Suppressor macrophage (primary cell): ENCODE measurements at places on chromosomes 12 and 14.

DNA sequence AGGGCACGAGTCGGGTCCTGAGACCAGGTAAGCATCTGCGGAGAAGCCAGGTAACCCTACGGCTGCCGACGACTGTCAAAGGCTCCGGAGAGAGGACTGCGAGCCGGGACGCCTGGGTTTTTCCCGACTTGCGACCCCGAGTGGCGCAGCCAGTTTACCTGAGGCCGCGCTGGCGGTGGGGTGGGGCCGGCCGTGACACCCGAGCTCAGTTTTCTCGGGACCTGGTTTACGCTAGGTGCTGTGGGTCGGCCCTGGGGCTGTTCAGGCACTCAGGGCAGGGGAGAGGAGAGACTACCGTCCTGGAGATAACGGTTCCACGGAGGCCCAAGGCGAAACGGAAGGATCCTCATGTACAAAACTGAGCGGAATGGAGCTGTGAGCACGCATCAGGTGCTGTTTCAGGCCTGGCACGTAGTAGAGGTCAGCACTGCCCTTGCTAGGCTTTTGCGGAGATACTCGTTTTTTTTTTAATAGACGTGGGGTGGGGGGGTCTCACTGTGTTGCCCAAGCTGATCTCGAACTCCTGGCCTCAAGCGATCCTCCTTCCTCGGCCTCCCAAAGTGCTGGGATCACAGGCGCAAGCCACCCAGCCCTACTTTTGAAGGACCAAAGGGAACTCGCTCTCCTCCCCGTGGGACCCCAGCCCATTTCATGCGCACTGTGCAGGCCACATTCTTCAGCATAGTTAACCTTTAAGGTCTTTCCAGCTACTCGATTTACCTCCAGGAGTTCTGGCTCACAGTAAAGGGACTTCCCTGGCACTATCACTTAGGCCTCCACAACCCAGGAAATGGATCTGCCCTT, 471 bp downstream of the MTRFR start:
- DNase-seq: peak; percentile 31

DNA sequence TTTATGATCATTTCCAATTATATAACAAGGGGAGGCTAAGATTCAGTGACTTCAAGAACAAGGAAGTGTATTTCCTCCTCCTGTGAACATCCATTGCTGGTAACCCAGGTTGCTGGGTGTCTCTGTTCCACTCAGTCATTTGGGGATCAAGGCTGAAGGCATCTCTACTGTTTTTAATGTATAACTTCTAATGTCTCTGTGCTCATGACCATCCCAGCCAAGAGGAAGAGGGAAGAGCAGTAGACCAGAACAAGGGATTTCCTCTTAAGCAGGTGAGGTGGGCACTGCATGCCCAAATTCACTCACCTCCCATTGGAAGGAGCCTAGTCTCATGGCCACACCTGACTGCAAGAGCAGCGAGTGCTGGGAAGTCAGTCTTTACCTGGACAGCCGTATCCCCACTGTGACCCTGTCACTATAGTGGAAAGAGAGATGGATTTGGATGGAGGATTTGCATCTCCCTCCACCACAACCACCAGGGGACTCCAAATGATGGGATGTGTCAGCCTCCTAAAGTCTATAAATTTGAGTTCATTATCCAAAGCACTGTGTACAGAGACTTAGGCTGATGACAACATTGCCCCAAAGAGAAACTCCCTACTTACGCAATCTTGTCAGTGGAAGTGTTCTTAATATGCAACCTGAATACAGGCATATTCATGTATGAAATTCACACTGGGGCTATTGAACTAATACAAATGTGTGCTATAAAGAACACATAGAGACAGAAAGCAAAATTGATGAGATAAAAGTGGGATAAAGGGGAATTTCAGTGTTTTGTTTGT, 368.7 kb downstream of the TMEM132D start:
- no peak for DNase-seq

GRCh38 chr14:51681411-51681810, 29.7 kb downstream of the FRMD6 start:
- DNase-seq: no peak

DNA sequence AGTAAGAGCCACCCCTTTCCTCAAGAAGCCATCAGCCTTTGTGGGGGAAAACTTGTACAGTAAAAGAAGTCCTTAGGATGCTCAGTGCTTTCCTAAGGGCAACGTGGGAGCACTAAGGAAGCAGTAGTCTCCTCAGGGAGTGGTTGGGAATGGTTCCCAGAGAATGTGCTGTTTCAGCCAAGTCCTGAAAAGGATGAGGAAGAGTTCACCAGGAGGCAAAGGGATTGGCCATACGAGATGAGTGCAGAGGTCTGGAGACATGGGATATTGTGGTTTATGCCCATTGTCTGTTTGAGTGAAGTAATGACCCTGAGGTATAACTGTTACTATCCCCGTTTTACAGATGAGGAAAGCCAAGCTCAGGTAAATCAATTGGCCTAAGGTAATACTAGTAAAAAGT, 86.0 kb upstream of the ATF1 start:
- DNase-seq: no peak

DNA sequence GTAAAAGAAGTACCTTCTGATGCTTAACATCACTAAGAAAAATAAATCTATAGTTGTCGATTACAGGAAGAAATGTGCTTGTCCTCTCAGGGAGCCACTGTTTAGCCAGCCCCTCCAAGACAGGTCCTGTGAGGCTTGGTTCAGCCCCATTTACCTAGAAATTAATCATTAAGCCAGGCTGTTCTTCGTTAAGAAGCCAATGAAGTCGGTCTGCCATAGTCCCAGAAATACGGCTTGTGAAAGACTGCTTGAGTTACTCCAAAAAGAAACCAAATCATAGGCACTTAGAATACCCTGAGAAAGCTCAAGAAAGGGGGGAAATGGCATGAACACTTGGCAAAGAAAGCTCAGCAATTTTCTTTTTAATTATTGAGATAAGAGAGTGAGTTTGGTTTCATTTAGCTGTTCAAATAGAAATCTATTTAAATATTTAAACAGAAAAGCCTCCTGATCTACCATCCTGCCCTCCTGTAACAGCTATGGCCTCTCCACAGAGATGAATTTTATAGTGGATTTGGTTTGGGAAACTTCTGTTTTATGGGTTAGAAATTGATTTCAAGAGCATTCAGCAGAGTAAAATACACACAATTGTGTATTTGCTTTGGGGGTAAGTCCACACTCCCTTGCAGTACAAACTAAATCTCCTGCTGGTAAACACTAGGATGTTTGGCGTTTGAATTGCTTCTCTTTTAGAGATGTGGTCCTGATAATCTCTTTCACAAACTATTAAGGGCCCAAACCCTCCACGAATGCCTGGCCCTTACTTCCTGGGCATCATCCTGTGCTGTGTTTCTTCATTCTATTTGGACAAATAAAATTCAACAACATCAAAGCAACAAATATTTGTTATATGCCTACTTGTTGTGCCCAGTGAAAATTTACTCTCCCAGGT, 234.4 kb downstream of the SEC23A start:
- no peak for DNase-seq

DNA sequence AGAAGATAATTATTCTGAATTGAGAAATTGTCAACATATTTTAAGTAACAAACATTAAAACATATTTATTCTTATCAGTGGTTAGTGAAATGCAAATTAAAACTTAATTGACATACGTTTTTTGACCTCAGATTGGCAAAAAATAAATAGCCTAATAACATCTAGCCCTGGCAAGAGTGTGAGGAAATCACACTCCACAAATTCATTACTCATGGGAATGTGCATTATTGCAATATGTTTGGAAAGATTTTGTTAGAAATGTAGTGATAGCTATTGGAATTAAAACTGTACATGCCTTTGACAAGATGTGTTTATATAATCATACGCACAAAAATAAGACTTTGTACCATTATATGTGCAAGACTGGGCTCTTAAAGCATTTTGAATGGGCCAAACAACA, 168.6 kb downstream of the KITLG start:
- no peak for DNase-seq

GRCh38 chr14:24803933-24804494, 170.0 kb upstream of the GZMB start:
- no peak for DNase-seq

- DNase-seq: no peak
Observed at GRCh38 chr12:92879698-92880322, 49.3 kb downstream of the EEA1 start.

GRCh38 chr12:11561411-11561810, 88.1 kb upstream of the ETV6 start:
- no peak for DNase-seq
